ENCODE measurements at places on chromosomes 1 and 21.

- no peak for DNase-seq
Observed at GRCh38 chr1:62068416-62068843, 126.2 kb upstream of the L1TD1 start.

- DNase-seq = no peak
Observed at GRCh38 chr1:2187619-2188018, 7.0 kb downstream of the FAAP20 start.

GRCh38 chr1:47693115-47693514 lies 255.3 kb downstream of the FOXD2 start:
- no peak for DNase-seq

DNA sequence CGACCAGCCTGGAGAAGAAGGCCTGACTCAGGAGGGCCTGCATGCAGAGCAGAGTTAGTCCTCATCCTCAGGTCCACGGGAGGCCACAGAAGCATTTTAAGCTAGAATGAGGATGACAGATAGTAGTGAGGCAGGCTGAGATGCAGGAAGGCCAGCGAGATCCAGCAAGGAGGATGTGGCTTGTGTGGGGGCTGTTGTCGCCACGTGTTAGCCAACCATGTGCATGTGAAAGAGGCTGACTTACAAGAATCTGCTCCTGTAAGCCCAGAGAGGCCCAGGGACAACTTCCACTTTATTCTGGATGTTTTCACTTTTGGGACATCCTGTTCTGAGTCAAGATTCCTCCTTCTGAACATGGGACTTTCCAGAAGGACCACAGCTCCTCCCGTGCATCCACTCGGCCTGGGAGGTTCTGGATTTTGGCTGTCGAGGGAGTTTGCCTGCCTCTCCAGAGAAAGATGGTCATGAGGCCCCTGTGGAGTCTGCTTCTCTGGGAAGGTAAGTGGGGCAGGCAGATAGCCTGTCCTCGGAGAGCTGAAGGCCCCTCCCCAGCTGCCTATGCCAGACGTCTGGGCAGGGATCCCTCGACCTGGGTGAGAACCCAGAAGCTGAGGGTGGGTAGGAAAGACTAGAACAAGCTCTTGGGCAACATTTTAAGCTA lies at the start of gene SLAMF8:
Gene SLAMF8, plus strand, starts transcription at position 433 of the 661 bp plus-strand sequence. Its CDS starts 26 bp downstream, at position 459.
- DNase-seq = no peak

GRCh38 chr1:29801003-29801402 lies 564.7 kb downstream of the PTPRU start:
- no peak for DNase-seq

DNA sequence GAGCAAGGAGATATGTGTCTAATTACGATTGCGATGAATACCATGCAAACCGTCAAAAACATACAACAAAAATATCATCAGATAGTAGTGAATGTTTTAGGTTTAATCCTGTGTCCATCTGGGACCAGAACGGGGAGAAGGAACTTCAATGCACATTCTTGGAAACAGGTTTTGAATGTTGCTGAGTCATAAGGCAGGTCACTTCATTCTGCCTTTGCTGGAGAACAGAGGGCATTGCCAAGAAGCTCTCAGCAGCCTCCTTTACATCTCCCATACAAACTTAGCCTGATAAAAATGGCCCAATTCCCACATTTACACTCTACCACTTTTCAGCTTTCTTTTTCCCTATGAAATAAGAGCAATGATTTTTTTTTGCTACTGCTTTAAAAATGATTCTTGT lies 78.0 kb upstream of the KCNJ6 start:
- no peak for DNase-seq

DNA sequence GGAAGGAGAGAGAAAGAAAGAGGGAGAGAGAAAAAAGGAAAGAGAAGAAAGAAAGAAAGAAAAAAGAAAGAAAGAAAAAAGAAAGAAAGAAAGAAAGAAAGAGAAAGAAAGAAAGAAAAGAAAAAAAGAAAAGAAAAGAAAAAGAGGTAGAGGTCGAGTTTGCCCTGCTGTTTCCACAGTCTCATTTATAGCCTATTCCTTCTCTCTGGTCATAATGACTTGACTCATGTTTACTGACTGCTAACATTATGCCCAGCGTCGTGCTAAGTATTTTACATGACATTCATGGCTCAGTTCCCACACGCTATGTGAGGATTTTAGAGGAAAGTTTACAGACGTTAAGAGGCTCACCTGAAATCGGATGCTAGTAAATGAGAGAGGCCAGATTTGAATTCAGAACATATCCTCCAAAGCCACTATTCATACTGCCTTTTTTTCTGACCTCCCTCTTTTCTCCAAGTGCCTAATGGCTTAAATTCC lies 263.0 kb downstream of the TNR start:
- DNase-seq = no peak

DNA sequence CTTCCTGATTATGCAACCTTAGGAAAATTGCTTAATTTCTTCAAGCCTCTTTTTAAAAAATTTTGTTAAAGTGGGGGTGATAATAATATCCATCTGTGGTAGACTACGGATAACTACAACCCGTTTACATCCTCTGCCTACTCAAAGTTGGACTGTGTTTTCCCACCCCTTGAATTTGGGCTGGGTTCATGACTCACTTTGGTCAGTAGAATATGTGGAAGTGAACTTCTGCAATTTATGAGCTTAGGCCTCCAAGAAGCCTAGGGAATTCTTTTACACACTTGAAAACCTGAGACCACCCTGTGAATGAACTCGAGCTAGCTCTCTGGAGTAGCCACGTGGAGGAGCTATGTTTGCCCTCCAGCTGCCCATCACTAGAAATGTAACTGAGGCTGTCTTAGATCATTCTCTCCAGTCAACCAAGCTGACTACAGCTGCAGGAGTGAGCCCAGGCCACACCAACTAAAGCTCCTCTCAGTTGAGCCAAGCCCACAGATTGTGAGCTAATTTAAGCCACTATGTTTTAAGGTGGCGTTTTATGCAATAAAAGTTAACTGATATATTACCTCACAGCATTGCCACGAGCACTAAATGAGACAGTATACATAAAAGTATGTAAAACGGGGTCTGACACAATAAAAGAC lies 29.6 kb upstream of the CACHD1 start:
- DNase-seq = no peak

DNA sequence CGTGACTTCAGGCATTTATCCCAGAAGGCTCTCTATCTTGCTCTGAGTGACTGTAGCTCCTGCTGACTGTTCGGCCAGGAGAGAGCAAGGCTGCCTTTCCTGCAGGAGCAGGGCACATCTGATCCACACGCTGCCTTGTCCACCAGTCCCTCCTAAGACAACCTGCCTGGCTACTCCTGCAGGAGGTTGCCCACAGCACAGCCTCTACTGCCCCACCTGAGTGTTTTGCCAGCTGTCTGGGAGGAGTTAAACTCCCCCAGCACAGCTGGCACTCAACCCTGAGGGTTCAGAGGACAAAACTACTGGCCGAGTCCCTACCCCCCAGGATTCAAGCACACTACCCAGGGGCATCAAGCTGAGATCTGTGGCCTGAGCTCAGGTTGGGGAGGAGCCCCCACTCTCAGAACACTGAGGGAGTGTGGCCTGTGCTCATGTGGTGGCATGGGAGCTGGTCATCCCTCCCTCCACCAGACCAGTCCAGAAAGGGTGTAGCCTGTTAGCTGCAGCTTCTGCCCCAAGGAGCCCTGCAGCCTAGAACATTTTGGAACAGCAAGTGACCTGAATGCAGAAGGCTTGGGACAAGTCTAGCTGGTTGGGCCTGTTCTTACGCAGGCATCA lies 237.3 kb downstream of the SLC44A5 start:
- no peak for DNase-seq

DNA sequence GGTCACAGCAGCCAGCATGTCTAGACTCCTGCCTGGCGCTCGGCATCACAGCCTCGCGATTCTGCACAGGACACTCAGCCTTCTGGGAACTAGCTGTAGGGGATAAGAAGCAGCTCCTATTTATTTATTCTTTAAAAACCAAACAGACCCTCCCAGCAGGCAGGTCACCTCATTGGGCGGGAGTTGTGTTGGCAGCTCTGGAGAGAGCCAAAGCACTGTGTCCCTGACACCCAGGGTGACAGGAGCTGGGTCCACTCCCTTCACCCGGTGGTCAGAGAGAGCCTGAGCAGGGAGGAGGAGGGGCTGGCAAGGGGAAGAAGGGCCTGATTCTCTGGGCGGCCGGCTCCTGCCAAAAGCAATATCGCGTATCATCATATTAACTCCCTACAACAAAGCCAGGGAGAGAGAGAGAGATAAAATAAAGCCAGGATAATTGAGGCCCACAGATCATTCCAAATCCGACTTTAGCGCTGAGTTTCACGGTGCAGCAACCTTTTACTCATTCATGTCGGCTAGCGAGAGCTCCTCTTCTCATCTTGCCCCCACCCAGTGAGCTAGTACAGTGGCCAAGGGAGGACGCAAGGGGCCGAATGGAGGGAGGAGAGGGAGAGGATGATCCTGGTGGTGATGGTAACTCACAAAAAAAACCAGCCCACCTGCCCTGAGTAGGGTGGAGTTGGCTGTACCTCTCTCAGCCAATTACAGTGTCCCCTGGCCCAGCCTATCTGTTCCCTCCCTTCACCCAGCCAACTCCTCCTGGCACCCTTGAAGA lies 79.8 kb upstream of the IFFO2 start:
- no peak for DNase-seq

DNA sequence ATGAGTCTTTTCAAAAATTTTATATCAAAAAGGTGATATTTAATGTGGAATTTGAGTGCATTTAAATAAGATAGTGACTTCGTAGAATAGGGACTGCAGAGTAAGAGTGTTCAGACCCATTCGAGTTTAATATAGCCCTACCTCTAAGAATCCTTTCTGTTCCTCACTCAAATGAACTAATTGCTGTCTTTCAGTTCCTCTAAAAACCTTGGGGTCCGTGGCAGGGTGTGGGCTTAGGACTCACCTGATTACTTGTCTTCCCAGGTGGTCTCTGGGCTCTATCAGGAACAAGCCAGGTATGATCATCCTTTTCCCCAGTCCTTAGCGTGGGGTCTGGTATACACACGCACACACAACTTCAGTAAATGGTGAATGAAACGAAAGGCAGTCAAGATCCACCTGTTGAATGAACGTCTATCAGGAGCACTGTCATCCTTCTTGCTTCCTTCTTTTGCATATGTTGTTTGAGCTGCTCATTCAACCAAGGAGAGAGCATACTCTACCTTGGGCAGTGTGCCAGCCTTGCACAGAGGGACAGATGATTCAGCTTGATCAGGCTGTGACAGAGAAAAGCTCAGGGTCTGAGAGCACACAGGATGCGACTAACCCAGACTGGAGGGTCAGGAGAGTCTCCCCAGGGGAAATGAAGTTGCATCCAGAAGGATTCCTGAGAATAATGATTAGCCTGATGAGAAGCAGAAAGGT lies 1.2 kb upstream of the RNF11 start:
- no peak for DNase-seq

GRCh38 chr1:231410036-231410612 lies 12.0 kb downstream of the EGLN1 start:
- DNase-seq = peak; percentile 36

DNA sequence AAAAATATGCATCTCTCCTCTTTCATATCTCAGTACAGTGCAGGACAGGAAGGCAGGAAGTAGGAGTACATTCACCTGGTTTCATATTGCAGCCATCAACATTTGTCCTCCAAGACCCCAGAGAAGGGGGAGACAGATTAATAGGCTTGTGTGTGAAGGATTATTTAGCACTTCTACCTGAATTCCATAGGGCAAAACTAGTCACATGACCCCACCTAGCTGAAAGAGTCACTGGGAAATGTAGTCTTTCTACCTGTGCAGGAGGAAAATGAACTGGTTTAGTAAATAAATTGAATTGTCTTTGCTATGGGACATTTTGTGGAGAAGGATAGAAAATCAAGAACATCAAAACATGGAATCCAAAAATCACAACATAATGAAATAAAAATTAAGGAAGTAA lies 13.9 kb upstream of the TRIM33 start:
- DNase-seq = no peak

GRCh38 chr1:199508653-199509052 lies 518.9 kb upstream of the NR5A2 start:
- DNase-seq = no peak

DNA sequence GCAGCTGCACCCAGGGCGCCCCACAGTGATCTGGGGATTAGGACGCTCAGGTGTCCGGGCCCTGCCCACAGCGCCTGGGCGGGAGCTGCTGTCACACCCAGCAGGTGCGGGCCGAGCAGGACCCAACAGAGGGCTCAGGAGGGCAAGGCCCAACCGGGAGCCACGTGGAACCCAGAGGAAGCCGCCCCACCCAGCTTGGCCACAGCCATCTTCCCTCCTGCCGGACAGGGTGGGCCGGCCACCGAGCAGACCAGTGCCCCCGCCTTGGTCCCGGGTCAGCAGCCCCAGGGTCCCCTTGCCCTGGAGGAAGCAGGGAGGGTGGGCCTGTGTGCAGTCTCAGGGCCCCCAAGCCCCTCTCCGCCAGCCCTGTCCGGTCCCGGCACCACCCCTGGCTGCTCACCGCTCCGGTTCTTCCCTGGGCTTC lies 6.3 kb upstream of the TTLL10 start:
- no peak for DNase-seq

DNA sequence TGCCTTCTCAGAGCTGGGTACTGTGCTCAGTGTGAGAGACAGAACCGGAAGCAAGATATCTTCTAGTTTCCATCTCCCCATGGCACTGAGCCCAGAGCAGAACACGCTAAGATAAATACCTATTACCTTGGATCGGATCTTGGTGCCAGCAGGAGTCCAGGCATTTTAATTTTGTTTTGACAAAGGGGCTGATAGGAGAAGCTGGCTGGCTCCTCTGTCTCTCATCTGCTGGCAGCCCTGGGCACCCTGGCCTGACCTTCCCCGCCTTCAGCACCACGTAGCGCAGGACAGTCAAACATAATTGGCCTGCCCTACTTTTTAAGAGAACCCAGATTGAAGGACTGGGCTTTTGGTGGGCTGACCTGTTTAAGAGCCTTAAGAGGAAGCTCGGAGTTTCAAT lies 160.7 kb upstream of the KLHDC7A start:
- DNase-seq = no peak

- DNase-seq = no peak
Observed at GRCh38 chr1:47280142-47280541, 33.8 kb downstream of the STIL start.

GRCh38 chr1:206788487-206789050 lies 16.3 kb upstream of the IL10 start:
- no peak for DNase-seq

GRCh38 chr1:78620666-78621065 lies 418 bp downstream of the IFI44L start:
- no peak for DNase-seq
